Posterior vena cava (tissue), 2 donors: ENCODE measurements at places on chromosomes 16 and 17. TPM values are rescaled to one million over a fixed set of nuclear protein-coding genes. Genes with fewer than 3 reads are reported as not detected.

DNA sequence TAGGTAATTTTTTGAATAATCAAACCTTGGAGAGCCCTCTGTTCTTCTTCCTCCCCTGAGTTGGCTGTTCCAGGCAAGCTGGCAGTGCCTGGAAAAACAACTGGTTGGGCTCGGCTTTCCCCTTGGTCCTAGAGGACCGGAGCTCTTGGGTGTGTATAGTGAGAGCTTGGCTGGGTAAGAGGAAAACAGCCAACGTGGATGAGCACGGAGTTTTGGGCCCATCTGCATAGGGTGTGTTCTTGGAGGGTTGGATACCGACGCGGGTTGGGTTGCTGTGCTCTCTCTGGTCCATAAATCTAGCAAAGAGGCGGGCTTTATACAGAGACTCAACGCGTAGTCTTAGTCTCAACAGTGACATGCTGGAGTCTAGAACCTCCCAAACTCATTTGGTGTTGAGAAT, 23.2 kb downstream of the ITGB3 start:
- DNase-seq, result peak; percentile 92

DNA sequence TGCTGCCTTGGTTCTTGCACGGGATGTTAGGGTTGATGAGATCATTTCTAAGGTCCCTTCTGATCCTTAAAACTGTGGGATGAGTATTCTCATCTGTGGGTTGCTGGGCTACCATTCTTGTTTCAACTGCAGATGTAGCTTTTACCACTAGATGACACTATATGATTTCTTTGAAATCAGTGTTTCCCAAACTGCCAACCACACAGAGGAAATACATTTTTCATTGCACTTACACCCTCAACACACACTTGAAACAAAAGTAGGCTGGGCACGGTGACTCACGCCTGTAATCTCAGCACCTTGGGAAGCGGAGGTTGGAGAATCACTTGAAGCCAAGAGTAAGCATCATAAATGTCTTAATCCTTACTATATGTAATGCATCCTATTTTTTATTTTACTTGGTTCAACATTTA, 15.3 kb downstream of the LCMT1 start:
- no peak for DNase-seq

GRCh38 chr16:65059406-65059980, 62.4 kb downstream of the CDH11 start:
- no peak for DNase-seq

DNA sequence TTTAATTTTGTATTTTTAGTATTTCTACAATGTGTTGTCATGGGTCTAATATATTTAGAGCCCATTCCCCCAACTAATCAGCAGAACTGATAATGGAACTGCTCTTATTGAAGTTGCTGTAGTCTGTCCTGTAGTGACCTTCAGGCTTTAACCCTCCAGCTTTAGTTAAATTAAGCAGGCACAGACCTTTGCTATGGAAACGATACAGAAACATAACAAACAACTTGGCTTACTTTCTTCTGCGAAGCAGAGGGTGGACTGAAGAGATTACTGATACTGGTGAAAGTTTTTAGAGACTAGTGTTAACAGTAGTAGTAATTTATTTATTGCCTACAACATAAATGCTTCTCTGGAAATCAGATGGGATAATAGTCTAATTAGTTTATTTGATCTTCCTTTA, 61.4 kb downstream of the NFATC3 start:
- no peak for DNase-seq

DNA sequence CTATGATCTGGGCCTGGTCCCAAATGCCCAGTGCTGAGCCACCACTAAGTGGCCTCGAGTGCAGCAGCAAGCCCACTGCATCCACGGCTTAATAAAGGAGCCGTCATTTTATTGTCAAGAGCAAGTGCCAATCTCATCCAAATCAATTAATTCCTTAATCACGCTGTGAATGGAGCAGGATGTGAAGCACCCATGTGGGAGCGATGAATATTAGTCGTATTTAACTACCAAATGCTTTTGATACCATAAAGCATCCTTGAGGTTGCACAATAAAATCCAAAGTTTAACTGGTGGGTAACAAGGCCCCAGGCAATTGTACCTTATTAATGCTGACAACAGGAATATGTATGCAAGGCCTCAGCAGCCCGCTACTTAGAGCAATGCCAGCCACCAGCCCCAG, 226.0 kb upstream of the C16orf82 start:
- DNase-seq, result no peak

DNA sequence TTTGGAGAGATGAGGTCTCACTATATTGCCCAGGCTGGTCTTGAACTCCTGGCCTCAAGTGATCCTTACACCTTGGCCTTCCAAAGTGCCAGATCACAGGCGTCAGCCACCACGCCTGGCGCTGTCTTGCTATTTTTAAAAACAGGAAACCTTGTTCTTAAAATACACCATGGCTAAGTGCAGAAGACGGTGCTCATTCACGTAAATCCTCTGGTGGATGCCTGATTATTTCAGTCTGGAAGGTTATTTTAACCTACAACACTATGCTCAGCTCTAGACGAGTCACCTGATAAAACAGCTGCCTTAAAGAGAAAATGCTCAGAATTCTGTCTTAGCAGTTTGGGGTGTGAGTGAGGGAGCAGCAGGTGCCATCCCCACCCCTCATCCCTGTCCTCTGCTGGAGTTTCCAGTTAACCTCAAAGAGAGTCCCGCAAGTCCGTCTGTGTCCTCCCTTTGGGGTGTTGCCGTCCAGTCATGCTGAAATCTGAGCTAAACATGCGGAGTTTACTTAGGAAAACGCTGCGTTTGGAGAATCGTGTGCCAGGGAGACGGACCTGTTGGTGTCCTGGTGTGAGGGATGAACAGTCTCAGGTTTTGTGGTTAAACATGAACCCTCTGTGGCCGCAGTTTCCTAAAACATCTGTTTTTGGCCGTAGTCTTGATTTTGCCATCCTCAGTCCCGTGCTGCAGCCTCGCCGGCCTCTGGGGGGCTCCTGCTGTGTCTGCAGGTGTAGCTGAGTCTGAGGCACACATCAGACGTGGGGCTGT, 17.1 kb downstream of the SPG7 start:
- DNase-seq, result no peak

DNA sequence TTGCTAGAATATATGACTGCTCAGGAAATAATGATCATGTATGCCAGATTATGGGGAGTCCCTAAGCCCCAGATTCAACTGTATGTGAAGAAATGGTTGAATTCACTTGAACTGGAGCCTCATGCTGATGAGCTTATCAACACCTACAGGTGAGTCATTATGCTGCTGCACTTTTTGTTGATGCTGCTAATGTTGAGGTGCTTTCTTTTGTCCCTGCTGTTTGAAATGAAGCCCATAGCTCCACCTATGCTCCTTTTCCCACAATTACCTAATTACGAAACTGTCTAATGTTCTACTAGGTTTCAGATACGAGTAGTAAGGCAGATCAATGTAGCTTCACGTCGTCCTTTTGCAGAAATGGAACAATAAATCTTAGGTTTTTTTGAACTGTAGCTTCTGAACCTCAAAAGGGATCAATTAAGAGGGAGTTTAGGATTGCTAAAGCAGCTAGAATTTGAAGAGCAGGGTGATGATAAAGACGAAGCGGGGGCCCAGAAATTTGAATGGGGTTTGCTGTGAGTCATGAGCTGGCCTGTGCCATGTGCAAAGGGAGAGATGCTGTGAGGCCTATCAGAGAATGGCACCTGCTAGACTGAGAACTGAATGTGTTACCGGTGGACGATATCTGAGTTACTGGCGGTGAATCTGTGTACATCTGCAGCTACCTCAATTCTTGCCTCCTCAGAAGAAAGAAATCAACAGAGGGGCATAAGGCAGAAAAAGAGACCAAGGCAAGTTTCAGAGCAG, 6.1 kb upstream of the UQCRC2 start:
- DNase-seq, result no peak

GRCh38 chr17:60565233-60565632, 34.8 kb upstream of the PPM1D start:
- DNase-seq, result no peak

DNA sequence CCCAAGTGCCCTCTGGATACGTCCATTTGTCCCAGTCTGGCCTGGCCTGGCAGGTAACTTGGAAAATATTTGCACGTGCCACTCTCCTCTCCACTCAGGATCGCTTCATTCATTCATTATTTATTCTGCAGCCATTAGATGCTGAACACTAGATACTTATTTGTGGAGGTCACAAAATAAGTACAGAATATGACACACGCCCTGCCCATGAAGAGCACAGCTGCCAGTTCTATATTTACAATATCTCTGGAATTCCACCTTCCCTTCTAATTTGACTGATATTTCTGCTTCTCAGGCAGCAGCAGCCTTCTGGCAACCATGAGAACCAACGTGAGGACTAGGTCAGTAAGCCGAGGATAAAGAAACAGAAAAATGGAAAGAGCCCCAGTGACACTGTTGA, 20.9 kb downstream of the TRIM16 start:
- DNase-seq, result no peak

GRCh38 chr16:66832661-66833305, 2.0 kb upstream of the NAE1 start:
- no peak for DNase-seq

DNA sequence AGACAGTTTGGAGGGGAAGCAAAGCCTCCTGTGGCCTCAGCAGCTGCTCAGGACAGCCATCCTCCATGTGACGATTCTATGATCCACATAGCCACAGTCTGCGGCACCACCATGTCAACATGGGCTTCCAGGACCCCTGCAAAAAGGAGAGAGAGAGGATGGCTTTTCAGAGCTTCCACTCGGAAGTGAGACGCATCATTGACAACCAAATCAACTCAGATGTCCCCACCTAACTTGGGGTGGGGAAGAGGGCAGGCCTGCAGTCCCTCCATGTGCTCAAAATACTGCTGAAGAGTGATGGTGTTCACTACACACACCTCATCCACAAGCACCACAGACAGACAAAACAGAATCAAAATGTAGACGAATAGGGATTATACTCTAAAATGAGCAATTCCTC, 5.9 kb upstream of the METTL16 start:
- DNase-seq, result peak; percentile 2

GRCh38 chr16:58269526-58269925, 25.3 kb downstream of the PRSS54 start:
- no peak for DNase-seq

DNA sequence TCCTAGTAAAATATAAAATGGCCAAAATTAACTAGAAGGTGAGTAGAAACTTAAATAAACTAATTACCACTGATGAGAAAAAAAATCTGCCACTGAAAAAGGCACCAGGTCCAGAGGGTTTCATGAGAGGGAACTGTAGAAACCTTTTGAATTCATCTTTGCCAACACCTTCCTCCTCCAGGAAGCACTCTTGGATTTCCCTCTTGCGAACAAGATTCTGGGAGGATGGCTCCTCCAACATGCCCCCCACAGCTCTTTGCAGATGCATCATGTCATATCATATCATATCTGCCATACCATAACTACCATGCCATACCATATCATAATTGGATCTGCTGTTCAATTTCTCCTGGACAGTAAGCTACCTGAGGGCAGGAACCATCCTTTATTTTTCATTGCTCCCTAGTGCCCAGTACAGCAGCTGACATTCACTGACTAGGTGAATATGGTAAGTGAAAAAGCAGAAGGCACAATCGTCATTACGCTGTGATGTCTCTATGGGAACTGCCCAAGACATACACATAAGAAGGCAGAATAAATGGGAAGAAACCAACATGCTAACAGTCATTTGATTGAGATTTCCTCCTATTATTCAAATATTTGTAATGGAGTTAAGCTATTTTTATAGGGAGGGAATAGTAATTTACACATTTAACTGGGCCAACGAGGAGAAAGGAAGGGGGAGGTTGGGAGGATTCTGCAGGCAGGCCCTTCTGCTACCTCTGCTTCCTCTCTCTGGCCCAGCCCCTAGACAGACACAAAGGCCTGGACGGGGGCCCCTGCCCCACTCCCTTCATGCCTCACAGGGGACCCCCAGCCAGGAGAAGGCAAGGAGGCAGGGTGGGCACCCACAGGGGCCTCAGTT, 110.1 kb upstream of the SMURF2 start:
- DNase-seq, result no peak

DNA sequence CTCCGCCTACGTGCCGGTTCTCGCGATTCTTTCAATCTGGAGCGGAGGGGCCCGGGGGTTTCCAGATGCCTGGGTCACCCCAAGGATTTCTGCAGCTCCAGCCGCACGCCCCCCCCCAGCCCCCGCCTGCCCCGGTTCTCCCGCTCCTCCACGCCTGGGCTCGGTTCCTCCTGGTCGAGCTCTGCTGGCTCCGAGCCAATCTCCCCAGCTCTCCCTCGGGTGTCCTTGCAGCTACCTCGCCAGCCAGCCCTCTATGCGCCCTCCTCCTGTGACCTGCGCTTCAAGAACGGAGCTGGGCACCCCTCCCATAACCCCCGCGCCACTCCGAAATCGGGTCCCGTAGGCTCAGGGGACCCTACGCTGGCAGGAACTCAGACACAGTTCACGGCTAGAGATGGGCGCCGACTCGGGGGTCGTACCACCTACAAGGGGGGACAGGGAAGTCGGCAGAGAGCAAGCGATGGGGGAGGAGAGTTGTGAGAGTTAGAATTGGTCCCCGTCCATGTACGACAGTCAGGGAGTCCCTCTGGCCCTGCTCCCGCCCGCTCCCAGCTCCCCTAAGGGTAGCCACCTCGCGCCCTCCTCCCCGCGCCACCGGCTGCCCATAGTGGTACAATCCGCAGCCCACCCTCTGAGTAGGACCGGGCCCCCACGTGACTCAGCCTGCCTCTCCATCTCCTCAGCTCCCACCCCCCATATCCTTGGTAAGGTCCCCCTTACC, 961 bp downstream of the FGF11 start:
- no peak for DNase-seq

DNA sequence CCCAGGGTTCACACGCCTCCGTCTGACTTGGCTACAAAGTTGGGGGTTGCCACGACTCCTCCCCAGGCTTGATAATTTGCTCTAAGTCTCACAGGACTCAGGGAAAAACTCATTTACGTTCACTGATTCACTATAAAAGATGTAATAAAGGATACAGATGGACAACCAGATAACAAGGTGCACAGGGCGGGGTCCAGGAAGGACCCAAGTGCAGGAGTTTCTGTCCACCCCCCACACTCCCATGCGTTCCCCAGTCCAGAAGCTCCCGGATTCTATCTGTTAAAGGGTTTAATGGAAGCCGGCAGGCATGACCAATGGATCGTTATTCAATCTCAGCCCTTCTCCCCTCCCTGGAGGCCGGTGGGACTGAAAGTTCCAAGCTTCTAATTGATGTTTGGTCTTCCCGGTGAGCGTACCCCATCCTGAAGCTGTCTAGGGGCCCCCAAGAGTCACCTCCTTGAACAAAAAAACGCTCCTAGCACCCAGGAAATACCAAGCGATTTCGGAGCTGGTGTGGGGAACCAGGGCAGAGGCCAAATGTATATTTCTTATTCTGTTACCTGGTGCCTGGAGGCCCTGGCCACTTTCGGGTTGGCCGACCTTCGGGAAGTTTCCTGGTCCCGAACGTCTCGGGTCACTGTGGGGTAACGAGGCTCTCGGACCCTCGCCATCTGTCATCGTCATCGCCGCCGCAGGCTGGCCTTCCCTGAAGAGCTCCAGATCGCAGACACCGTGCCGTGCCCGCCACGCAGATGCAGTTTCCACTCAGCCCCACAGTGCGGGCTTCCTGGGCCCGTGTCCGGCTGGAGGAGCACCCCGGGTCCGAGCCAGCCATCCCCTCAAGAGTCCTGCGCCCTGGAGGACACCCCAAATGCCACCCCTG, 13.5 kb upstream of the METRNL start:
- peak; percentile 78 for DNase-seq

- DNase-seq, result peak; percentile 96
Observed at GRCh38 chr16:2474877-2475412, at the start of gene TBC1D24. Gene TBC1D24, plus strand, starts transcription at chr16:2475127. Its CDS starts 21,022 bp downstream, at chr16:2496149.

- DNase-seq, result no peak
Observed at GRCh38 chr16:51225878-51226277, 74.8 kb upstream of the SALL1 start.

FSCN2 gene
- total RNA-seq, result 1.6 TPM

ADCY9 gene
- 20.9 TPM for total RNA-seq

ZC3H7A gene
- 51.2 TPM for total RNA-seq

CASKIN1 gene
- not detected for total RNA-seq

HOXB6 gene
- total RNA-seq, result 3.9 TPM

TBC1D3L gene
- total RNA-seq, result 5.6 TPM
